ENCODE measurements at places on chromosomes 16 and 17.

DNA sequence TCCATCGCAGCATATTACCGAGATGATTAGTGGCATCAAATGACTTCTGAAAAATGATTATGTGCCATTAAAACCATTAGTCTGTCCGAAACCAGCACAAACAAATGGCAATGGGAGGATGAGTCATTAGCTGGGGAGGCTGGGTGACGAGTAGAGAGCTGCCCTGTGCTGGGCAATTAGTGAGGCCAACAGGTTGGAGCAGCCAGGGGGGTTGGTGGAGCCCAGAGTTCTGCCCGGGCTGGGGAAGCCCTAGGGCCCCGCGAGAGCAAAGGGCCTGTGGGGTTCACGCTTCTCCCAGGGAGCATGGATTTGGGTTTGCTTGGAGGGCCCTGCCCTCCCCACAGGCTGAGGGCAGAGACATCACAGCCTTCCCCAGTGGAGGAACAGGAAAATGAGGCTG lies 152.1 kb upstream of the RPL38 start:
- no peak for DNase-seq

DNA sequence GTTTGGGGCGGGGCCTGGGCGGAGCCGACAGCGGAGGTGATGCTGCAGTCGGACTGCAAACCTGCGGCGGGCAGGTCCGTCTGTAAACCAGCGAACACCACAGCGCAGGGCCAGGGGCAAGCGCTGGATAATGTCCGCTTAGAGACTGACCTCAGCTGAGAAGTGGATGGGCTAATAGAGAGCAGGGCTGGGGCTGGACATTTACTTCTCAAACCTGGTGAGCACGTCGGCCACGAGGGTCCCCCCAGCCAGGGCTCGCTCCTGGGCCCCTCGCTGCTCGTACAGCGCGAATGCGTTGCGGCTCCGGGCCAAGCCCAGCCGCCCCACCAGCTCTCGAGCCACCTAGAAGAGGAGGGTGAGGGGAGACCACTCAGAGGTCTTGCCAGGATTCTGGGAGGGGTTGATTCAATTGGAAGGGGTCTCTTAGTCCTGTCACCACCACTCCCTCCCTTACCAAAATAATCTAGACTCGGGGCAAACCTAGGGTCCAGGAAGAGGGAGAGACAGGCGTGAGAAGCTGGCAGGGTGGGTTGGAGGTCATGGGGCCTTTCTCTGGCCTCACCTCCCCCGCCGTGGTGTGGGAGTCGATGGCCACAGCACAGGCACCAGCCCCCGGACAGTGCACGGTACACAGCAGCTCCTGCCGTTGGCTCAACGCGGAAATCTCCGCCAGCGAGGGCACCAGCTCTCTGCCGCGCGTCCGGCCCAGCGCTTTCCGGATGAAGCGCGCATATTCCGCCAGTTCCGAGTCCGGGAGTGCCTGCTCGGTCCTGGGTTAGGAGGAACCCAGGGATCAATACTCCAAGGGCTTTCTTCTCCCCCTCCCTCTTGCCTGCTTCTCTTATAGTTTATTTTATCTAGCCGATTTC lies 5.8 kb downstream of the PLEKHH3 start:
- no peak for DNase-seq

GRCh38 chr16:15970743-15971439 lies 21.5 kb downstream of the ABCC1 start:
- DNase-seq = no peak

DNA sequence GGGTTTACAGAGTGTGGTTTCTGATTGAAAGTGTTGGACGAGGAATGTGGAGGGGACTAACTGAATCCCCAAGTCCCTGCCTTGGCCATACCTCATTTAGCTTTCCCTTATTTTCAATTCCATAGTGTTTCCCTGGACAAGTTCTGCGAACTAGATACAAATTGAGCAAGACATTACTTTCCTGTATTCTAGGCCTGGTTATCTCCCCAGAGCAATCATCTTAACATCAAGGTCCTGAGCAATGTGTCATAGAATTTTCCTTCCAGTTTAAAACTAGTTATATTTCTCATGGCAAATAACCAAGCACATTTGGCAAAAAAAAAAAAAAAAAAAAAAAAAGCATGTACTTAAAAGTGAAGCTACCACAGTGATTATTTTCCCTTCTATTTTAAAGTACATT lies 330.1 kb downstream of the CDH11 start:
- no peak for DNase-seq

- DNase-seq = peak; percentile 38
Observed at GRCh38 chr17:74305865-74306654, 20.0 kb upstream of the KIF19 start.

GRCh38 chr17:7109461-7110322 lies 4.9 kb downstream of the ASGR2 start:
- no peak for DNase-seq

DNA sequence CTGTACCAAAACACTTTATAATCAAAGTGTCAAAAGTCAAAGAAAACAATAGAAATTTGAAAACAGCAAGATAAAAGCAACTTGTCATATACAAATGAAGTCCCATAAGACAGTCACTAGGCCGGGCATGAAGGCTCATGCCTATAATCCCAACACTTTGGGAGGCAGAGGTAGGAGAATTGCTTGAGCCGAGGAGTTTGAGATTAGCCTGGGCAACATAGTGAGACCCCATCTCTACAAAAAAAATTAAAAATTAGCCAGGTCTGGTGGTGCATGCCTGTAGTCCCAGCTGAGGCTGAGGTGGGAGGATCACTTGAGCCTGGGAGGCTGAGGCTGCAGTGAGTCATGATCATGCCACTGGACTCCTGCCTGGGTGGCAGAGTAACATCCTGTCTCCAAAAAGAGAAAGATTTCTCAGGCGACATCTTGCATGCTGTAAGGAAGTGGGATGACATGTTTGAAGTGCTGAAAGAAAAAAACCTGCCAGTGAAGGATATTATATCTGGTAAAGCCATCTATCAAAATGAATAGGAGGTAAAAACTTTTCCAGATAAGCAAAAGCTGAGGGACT lies 98.7 kb upstream of the NACA2 start:
- DNase-seq = no peak

DNA sequence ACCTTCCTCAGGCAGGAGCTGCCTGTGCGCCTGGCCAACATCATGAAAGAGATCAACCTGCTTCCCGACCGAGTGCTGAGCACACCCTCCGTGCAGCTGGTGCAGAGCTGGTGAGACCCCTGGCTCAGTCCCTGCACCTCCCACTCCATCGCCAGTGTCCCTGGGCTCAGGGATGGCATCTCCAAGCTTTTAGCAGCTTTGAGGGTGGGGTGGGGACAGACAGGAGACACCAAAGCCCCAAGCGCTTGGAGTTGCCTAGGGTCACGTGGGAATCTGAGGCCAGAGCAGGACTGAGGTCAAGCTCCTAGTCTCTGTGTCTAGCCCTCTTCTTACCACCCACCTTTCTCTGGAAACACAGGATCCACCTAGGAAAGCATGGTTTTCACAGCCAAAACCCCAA lies 2.3 kb downstream of the PDK2 start:
- DNase-seq = no peak

GRCh38 chr16:81181013-81181720 lies 57.3 kb upstream of the BCO1 start:
- peak; percentile 43 for DNase-seq

GRCh38 chr16:89842471-89843408 lies 14.5 kb downstream of the SPIRE2 start:
- no peak for DNase-seq

DNA sequence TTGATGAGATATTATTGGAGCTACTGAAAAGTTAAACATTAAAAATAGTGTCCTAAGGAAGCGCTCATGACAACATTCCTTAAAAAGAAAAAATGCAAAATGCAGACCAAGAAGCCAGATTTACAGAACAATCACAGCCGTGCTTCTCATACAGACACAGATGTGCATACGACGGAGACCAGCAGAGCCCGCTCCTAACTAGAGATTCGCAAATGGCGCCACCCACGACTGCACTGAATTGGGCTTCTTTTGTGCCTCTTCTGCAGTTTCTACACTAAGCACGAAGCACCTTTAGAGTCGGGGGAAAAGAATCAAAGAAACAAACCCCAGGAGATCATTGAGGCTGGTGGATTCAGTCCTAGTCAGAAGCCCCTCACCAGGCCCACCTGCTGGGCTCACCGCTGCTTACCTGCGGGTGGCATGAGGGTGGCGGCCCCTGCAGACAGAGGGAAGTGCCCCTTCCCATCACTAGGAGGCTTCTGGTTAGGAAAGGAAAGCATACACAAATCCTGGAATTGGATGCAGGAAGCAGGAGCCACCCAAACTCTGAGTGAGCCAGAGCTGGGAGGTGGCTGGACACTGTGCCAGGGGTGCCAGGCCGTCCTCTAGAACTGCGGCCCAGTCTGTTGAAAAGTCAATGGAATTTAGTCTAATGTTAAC lies 64.9 kb upstream of the CHMP6 start:
- DNase-seq = no peak

- DNase-seq = no peak
Observed at GRCh38 chr17:60065136-60065535, 13.6 kb downstream of the HEATR6 start.

DNA sequence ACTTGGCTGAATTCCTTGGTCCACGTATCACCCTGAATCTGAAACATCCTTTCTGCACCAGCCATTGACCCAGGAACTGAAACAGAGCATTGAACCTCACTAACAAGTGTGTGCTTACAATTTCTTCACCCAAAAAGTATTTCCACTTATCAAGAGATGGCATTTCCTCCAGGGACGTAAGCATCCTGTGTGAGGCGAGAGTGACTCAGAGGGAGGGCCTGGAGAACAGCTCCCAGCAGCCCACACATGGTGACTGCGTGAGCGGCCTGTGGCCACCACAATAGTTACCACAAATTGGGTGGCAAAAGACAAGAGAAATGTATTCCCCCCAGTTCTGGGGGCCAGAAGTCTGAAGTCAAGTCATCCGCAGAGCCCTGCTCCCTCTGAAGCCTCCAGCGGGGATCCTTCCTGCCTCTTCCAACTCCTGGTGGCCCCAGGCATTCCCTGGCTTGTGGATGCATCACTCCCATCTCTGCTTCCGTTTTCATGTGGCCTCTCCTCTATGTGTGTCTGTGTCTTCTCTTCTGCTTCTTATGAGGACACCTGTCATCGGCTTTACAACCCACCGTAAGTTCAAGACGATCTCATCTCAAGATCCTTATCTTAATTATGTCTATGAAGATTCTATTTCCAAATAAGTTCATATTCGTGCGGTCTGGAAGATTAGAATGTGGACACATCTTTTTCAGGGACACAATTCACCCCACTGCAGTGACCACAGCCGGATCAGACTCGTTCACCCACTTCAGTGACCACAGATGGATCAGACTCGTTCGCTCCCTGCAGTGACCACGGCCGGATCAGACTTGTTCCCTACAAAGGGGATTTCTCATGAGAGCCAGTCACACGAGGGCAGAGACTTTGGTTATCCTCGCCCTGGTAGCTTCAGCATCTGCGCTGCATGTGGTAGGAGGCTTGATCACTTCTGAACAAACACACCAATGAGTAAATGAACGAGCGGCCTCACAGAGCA lies 122.6 kb upstream of the FOXF1 start:
- DNase-seq = no peak

GRCh38 chr17:32323811-32324491 lies 18.0 kb downstream of the C17orf75 start:
- DNase-seq = no peak

- no peak for DNase-seq
Observed at GRCh38 chr16:80459966-80460365, 80.8 kb upstream of the DYNLRB2 start.

- no peak for DNase-seq
Observed at GRCh38 chr17:31585280-31585630, 193.8 kb downstream of the RAB11FIP4 start.

- DNase-seq = no peak
Observed at GRCh38 chr17:48500435-48501426, 30.1 kb downstream of the HOXB1 start.

- no peak for DNase-seq
Observed at GRCh38 chr17:30550512-30551273, 73.5 kb downstream of the GOSR1 start.

GRCh38 chr17:3935825-3936355 lies 19.6 kb upstream of the P2RX1 start:
- no peak for DNase-seq

DNA sequence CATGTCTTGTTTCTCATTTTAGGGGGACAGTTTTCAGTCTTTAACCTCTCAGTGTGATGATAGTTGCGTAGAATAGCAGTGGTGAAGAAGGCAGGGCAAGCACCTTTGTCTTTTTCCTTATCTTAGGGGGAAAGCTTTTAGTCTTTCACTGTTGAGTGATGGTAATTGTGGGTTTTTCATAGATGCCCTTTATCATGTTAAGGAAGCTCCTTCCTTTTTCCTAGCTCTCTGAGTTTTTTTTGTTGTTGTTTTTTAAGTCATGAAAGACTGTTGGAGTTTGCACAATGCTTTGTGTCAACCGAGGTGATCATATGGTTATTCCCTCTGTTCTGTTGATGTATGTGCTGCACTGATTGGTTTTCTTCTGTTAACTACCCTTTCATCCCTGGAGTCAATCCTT lies 15.7 kb downstream of the NOL11 start:
- DNase-seq = no peak

DNA sequence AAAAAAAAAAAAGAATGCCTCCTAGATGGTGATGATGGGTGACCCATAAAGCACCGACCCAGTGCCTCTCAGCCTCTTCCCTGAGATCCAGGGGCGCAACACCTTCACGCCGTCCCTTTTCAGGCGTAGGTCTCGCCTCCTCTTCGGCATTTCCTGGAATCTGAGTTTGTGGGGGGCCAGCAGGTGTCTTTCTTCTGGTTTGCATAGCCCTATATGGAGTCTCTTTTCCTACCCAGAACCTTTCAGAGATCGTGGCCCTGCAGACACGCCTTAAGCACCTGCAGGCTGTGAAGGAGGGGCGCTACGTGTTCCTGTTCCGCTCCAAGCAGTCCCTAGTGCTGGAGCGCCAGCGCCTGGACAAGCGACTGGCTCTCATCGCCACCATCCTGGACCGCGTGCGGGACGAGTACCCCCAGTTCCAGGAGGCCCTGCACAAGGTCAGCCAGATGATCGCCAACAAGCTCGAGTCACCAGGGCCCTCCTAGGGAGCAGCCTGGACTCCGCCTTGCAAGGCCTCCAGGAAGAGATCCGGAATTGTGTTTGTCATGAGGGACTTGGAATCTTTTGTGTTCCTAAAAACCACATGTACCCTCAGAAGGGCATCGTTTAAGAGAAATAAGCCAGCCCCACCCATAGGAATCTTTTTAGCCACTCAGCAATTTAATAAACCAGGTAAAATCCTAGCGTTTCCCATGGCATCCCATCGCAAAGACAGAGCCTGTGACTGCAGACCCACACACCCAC lies 1.9 kb upstream of the GAA start:
- no peak for DNase-seq

GRCh38 chr16:84003038-84003437 lies 35.0 kb downstream of the NECAB2 start:
- DNase-seq = no peak

DNA sequence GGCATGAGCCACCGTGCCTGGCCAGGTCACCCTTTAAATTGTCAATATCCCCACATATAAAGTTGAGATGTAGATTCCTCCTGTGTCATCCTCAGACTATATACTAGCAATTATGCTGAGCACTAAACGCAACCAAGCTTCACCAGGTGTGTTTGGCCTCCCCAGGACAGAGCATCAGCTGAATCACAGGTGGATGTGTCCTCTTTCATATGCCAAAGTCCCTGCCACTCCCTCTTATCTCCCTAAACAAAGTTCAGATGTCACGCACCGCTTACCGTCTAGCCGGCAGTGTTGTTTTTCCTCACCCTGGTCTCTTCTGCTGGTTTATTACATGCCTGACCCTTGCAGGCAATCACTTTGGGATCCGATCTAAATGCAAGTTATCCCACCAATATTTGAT lies 43.8 kb upstream of the ARHGAP44 start:
- DNase-seq = no peak

Measured in endothelial cell (in vitro differentiated cells).